ENCODE measurements at places on chromosomes 6 and 20.

- no peak for DNase-seq
These were observed 222.1 kb upstream of the UFL1 start for GRCh38 chr6:96299525-96299924.

DNA sequence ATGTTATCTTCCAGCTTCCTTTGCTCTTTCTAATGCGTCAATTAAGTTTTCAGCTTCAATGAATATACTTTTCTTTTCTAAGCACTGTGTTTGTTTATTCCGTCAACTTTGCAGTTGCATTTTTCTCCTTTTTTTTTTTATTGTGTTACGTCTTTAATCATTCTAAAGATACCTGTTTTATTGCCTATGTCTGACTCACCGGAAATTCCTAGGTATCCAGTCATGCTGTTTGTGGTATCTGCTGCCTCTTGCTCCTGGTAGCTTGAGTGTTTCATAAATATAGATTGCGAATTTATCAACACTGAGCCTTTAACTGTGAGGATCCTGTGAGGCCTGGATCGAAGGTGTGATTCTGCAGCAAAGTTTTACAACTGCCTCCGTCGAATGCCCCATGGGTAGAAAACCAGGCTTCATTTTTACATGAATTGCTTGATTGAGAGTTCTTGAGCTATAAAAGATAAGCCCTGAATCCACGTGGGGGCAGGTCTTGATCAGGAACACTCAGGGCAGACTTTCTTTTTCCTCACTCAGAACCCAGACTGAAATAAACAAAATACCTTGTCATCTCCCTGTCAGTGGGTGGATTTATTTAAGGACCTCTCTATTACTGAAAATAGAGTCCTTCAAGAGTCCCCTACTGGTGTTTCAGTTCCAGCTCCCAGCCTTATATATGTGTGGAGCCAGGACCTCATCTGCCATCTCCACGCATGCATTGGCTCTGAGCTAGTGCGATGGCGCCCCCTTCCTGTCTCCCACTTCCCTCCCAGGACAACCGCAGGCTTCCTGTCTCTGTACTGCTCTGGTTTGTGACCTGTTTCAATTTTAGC lies 60.1 kb upstream of the LRRC1 start:
- DNase-seq, result no peak

DNA sequence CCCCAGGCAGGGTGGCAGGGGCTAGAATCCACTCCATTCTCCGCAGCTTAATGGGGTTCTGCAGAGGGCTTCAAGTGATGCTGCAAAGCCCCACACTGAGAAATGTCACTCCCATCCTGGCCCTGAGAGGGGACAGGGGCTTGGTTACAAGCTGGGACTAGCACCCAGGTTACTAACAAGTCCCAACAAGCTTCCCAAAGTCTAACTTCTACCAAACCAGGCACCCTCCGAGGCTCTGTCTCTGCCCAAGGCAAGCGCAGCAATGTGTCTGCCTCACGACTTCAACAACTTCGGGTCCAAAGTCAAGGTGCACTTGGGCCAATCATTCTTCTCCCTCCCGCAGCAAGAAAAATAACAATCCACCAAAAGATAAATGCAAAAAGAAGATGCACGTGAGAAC lies 45.6 kb downstream of the NFATC2 start:
- DNase-seq, result no peak

GRCh38 chr20:52305858-52306257 lies 114.3 kb upstream of the ZFP64 start:
- no peak for DNase-seq

DNA sequence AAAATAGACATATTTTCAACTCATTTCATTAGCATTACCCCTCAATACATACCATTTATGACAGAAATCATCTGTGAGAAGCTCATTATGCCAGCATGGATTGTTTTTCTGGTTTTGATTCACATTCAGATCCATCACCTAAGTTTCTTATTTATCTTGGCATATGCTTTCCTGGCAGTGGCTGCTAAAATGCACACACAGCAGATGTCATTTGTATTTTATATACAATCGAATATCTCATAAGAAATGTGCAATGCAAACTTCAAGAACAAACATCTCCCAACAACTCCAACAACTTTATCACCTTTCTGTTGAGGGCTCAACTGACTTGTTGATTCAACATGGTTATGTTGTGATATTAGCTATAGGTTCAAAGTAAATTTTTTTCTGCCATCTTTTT lies 208.3 kb downstream of the PHACTR1 start:
- DNase-seq, result no peak

DNA sequence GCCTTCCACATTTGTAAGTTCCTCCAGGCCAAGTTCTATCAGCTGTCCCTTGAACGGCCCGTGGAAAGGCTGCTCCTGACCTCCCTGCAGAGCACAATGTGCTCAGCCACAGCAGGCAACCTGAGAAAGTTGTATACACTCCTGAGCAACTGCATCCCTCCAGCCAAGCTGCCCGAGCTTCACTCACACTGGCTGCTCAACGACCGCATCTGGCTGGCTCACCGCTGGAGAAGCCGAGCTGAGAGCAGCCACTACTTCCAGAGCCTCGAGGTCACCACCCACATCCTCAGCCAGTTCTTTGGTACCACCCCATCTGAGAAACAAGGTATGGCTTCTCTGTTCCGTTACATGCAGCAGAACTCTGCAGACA lies 2.1 kb downstream of the ZSWIM1 start:
- DNase-seq, result no peak

- no peak for DNase-seq
These were observed 11.8 kb downstream of the UQCC2 start for GRCh38 chr6:33699739-33700138.
